Naive B cell (primary cell): ENCODE measurements at places on chromosomes 5 and 9. TPM values are rescaled to one million over a fixed set of nuclear protein-coding genes. Genes with fewer than 3 reads are reported as not detected.

GRCh38 chr5:169289520-169289919 lies 11.4 kb downstream of the SLIT3 start:
- DNase-seq, result no peak

DENND4C gene
- 20.6 TPM for polyA plus RNA-seq

DNA sequence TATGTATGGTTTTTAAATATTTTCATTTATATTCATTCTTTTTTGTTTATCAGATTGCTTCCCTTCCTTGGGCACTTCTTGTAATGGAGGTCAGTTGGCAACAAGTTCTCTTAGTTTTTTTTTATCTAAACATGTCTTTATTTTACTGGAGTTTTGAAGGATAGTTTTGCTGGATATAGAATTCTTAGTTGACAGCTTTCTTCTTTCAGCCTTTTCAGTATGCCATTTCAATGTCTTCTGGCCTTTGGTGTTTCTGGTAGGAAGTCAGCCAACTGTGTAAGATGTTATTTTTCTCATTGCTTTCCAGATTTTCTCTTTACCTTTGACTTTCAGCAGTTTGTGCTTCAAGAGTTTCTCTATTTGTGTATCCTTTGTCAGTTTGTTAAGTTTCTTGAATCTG lies 14.2 kb downstream of the SLC12A2 start:
- DNase-seq, result no peak

MARCHF3 gene
- 67.2 TPM for polyA plus RNA-seq

GRCh38 chr5:68628082-68628814 lies 412.7 kb downstream of the PIK3R1 start:
- DNase-seq, result no peak
